PC-3 (cell line): ENCODE measurements at places on chromosomes 7 and 10.

GRCh38 chr7:105219771-105220160 lies 169.0 kb downstream of the SRPK2 start:
- H3K27me3 ChIP-seq, result no peaks in the 10 kb centered on the region
- peaks cover 2% of the 10 kb centered on the region; the same call in 1 of the 2 replicates for H3K36me3 ChIP-seq
- peak overlapping the region; percentile 91 for H3K27ac ChIP-seq
- DNase-seq, result peak; percentile 93
- peaks cover 52% of the 10 kb centered on the region for H3K4me1 ChIP-seq
- H3K4me3 ChIP-seq, result peak overlapping the region; percentile 1; the same call in 1 of the 2 replicates

GRCh38 chr10:60031664-60032063 lies 125.3 kb upstream of the CCDC6 start:
- peaks cover 5% of the 10 kb centered on the region; the same call in 1 of the 2 replicates for H3K4me1 ChIP-seq
- H3K27me3 ChIP-seq, result no peaks in the 10 kb centered on the region
- H3K27ac ChIP-seq, result no peak overlapping the region
- peak; percentile 40 for DNase-seq

DNA sequence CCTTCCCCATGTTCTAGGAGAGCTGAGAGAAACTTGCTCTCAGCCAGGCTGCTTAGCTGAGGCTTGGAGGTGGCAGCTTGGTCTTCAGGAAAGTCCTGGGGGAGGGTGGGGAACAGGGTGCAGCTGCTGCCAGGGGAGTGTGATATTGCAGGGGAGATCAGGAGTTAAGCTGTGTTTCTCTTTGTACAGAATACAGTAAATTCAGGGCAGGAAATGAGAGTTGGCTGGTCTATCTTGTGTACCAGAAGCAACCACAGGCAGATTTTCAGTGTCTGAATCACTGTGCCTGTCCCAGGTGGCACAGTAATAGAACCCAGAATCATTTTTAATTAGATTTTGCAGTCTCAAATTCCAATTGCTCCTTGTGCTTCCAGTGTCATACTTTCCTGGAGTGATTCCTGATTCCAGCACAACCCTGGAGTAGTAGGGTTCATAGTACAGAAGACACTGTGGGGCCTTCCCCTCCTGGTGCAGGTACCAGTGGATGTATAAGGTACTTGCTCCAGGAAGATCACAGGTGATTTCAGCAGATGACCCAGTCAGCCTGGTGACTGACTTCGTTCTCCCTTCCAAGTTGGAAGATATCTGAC lies 94.0 kb upstream of the TARP start:
- no peaks in the 10 kb centered on the region for H3K36me3 ChIP-seq
- 0 out of 2 replicates have a peak, but pooled peaks cover 3% of the 10 kb centered on the region for H3K4me1 ChIP-seq
- H3K27ac ChIP-seq, result no peak overlapping the region
- H3K27me3 ChIP-seq, result no peaks in the 10 kb centered on the region
- DNase-seq, result no peak

DNA sequence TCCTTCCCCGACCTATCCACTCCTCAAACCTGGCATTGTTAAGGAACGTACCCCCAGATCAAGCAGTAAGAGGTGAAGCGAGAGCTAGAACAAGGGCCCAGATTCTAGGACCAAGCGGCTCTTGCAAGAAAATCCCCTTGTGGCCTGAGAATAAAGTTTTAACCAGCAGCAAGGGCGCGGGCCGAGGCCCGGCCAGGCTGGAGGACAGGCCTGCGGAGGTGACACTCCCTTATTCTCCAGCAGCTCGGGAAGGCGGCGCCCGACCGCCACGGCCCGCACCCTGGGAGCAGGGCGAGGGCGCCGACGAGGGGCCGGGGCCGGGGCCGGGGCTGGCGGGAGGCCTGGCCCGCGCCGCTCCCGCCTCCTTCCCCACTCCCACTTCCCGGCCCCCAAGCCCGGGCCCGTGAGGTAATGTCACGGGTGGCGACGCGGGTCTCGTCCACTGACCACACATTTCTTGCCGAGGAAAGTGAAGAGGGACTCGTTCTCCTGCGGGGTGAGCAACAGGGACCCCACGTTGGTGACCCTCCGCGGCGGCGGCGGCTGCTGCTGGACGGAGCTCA lies 551 bp downstream of the WASL start:
- no peaks in the 10 kb centered on the region for H3K36me3 ChIP-seq
- peaks cover 29% of the 10 kb centered on the region for H3K4me1 ChIP-seq
- H3K27me3 ChIP-seq, result no peaks in the 10 kb centered on the region
- peak overlapping the region; percentile 87 for H3K27ac ChIP-seq
